ENCODE measurements at places on chromosomes 3 and 15.

GRCh38 chr3:60774617-60775016, 476.6 kb downstream of the FHIT start:
- DNase-seq: no peak

GRCh38 chr3:152258448-152259393, 10.0 kb upstream of the MBNL1 start:
- no peak for DNase-seq

GRCh38 chr3:38019658-38020341, 9.6 kb downstream of the PLCD1 start:
- DNase-seq: no peak

DNA sequence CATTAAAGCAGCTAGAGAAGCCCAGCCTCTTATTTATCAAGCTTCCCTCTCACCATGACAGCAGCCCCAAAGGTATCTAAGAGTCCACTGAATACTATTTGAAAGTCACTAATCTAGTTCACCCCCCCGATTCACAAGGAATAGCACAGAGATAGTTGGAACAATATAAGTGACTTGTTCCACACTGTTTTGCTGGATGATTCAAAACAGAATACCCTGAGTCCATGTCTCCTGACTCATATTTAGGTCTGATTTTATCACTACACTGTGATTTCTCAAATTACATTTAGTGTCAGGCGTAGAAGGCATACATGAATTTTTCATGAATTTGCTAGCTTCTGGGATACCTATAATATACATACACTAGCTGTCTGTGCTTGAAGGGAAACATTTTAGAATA, 18.7 kb upstream of the EOGT start:
- no peak for DNase-seq

Data from stimulated activated CD8-positive, alpha-beta memory T cell treated with anti-CD3 and anti-CD28 coated beads, Interleukin-7, amount 100 ng/mL, for 1 hour (primary cell).